ENCODE measurements at places on chromosomes 5 and 9.

DNA sequence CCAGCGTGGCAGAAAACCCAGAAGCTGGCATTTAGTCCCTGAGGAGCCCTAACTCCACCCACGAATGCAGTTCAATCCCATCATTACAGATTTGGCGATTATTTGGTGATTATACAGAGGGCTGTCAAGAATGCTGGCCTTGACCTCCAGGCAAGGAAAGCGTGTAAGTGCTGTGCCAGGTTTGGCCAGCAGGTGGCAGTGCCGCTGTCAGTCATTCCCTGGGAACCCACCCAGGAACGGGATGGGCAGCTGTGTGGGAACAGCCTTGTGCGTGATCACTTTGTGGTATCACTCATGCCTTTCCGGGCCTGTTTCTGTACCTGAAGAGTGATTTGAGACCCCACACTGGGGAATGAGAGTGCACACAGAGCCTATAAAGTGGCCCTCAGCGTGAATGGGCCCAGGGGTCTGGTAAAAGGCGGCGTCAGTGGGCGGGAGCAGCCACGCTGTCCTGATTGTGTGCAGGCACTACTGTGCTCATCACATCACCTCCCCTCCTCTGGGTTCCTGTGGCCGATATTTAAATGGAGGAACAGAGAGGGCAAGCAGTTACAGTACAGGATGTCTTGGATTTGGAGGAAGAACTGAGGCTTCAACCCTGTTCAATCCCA, 215.6 kb downstream of the ROR2 start:
- DNase-seq = peak; percentile 75

DNA sequence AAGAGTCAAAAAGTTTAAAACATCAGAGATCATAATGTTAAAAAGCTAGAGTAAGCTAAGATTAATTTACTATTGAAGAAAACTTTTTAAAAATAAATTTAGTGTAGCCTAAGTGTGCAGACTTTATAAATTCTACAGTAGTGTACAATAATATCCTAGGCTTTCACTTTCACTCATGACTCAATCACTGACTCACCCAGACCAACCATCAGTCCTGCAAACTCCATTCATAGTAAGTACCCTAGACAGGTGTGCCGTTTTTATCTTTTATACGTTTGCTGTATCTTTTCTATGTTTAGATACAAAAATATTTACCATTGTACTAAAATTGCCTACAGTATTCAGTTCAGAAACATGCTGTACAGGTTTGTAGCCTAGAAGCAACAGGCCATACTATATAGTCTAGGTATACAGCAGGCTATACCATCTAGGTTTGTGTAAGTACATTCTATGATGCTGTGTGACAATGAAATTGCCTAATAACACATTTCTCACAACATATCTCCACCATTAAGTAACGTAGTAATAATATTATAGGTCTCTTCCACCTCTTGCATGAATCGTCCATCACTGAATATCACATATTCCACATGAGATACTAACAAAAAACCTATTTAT, 59.2 kb downstream of the MEGF9 start:
- DNase-seq = no peak

- DNase-seq = no peak
Measured at GRCh38 chr9:124062172-124062571, 50.6 kb downstream of the LHX2 start.

GRCh38 chr9:26850995-26851394, 41.6 kb downstream of the CAAP1 start:
- DNase-seq = no peak

- no peak for DNase-seq
Measured at GRCh38 chr5:32123058-32123805, 50.9 kb downstream of the GOLPH3 start.

DNA sequence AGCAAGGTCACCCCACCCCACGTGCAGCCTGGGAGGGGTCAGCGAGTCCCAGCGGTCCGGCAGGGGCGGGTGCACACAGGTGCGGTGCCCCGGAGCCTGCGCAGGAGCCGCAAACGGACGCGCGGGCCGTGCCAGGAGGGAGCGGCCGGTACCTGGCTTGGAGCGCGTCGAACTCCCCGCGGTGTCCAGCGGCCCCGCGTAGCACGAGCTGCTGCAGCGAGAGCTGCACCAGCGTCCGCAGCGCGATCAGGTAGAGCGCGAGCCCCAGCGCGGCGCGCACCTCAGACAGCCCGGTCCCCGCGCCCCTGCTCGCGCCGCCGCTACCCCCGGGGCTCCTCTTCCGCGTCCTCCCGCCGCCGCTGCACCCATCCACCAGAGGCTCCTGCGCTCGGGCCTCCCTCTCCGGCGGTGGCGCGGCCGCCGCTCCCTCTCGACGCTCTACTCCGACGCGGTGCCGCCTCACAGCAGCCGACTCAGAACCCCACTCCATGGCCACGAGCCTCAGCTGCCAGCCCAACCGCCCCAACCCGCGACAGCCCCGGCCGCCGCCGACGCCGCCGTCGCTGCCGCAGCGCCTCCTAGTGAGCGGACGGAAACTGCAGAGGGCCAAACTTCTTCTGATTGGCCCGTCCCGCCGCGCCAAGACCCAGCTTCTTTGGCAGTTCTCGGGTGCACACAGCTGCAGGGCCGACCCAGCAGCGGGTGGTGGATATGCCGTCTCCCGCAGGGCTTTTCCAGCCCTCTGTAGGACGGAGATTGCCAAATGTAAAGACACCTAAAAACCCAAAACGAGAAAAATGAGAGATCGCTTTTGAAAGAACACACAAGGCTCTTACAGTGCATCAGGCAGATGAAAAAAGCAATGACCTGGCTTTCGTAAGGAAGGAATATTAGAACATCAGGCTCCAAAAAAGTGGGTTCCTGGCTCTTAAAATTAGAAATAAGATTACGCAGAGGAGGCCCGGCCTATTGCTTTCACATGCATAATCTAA, at the start of gene ERMP1:
Gene ERMP1 (minus strand): TSS at position 580 of the 992 bp plus-strand sequence. CDS start 90 bp downstream, at position 490.
- peak; percentile 94 for DNase-seq

GRCh38 chr9:129542741-129543140, 78.2 kb downstream of the C9orf50 start:
- no peak for DNase-seq

GRCh38 chr5:180467028-180467975, 26.9 kb upstream of the CNOT6 start:
- no peak for DNase-seq

GRCh38 chr9:94822273-94822672, 95.8 kb downstream of the AOPEP start:
- DNase-seq = no peak

- no peak for DNase-seq
Measured at GRCh38 chr5:144979516-144980264, 809.0 kb downstream of the KCTD16 start.

- peak; percentile 15 for DNase-seq
Measured at GRCh38 chr5:126055348-126055729, 367.9 kb upstream of the GRAMD2B start.

GRCh38 chr9:111730937-111731567, 63.7 kb downstream of the SHOC1 start:
- no peak for DNase-seq

DNA sequence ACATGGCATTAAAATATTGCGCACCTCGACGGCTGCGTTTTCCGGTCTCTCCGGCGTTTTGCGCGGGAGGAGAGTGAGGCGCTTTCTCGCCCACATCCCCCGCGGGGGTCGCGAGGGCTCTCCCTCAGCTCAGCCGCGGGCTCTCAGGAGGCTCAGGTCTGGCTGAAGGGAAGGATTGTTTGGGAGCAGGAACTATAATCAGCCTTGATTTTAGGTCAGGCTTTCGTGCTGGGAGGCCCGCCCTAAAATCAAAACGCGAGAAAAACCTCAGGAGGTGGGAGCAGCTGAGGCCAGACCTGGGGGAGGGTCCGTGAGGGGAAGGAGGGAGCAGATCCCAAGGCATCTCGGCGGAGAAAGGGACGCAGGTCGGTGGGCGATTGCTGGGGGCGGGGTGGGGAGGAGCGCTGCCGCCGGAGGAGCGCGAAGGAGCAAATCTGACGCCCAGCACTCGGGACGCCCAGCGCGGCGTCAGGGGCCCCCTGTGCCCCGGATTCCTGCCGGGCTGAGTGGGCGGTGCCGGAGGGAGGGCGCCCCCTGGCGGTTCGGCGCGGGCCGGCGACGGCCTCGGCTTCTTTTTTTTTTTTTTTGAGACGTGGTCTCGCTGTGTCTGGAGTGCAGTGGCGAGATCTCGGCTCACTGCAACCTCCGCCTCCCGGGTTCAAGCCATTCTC, 18.7 kb upstream of the RNF130 start:
- DNase-seq = peak; percentile 68

GRCh38 chr5:168613996-168614395, 34.8 kb upstream of the PANK3 start:
- DNase-seq = no peak

DNA sequence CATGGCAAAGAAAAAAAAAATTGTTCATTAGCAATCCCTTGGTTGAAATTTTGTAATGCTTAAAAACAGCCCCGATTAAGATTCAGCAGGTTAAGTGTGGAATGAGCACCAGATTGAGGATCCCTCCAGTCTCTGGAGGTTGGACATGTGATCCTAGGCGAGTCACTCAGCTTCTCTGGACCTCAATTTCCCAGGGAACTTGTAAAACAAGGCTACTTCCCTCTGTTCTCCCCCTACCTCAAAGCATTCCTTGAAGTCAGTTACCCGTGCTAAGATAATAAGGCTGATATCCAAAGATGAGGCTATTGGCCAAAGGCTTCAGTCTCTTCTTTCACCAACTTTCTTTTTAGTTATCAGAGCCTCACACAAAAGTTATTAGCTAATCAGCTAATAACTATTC, 2.9 kb downstream of the KLHL3 start:
- DNase-seq = no peak

GRCh38 chr5:33964132-33964700, 20.3 kb downstream of the SLC45A2 start:
- DNase-seq = no peak

- DNase-seq = no peak
Measured at GRCh38 chr5:150301901-150302300, 804 bp downstream of the ARSI start.

DNA sequence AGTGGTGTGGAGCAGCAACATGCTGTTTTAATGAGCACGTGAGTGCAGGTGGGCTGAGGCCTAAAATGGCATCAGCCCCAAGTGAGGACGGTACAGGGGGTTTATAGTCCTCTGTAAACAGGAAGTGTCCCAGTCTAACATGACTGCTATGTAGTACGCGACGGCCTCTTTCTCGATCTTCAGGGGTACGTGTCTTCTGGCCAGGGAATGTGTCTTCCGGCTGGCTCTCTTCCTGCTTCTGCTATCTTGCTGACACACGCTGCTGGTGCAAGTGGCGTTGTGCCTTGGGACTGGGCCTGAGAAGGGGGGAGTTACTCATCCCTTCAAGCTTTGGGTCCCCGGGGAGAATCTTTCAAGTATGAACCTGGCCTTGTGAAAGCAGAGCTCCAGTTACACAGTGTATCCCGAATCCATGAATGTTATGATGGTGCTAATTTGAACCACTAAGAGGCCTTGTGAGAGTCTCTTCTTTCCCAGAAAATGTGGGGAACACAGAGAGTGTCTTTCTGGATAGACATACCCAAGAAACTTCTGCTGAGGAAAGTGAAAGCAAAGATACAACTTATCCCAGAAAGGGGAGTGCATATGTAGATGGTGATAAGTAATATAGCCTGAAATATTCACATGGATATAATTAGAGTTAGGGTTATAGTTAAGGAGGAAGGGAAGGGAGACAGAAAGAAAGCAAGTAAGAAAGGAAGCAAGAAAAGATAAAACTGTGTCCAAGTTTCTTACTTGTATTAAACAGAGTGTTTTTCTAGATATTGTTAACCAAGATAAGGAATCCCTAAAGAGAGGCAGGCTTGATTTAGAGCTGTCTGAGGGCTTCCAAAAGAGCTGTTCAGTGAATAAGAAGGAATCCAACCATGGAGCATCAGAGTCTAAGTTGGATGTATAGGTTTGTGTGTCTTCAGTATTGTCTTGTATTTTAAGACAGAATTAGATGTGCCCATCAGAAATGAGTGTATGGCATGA, 35.5 kb upstream of the ANXA2R start:
- no peak for DNase-seq

DNA sequence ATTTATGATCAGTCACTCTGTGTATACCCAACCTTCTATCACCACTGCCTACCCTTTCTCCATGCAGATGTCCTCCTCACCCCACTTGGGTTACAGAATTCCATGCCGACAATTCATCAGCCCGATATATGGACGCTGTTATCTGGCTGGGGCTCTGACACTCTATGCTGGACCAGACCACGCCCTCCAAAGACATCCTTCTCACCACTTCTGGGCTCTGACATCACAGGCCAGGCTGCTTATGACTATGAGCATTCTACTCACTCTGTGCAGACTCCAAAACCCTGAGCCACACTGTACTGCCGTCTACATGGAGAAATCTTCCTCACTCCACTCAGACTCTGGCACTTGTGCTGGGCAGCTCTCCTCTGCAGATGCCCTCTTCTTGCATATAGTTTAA, 7.6 kb upstream of the AK3 start:
- DNase-seq = no peak

- DNase-seq = no peak
Measured at GRCh38 chr5:139418793-139419192, 14.9 kb upstream of the SPATA24 start.

DNA sequence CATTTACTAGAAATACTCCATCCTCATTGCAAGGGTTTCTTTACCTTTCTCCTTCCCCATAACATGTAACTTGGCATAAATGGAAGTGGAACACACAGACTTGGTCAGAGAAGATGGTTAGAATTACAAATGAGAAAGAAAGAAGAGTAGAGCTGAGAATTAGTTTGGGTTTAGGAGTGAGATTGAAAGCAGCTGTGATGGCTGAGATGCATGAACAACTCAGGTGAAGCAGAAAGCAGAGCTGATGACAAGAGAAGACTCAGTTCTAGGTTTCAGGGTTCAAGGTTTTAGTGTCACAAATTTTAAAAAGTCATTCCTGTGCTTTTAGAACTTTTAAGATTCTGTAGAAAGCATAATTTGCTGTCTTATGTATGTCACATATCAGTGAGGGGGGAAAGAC, 54.0 kb downstream of the TMEM161B start:
- no peak for DNase-seq

DNA sequence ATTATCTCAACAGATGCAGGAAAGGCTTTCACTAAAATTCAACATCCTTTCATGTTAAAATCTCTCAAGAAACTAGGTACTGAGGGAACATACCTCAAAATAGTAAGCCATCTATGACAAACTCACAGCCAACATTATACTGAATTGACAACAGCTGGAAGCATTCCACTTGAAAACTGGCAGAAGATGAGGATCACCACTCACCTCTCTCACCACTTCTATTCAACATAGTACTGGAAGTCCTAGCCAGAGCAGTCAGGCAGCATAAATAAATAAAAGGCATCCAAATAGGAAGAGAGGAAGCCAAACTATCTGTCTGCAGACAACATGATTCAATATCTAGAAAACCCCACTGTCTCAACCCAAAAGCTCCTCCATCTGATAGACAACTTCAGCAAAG, 203.6 kb upstream of the GRAMD2B start:
- no peak for DNase-seq

- no peak for DNase-seq
Measured at GRCh38 chr5:178221282-178221681, 11.3 kb downstream of the PHYKPL start.

DNA sequence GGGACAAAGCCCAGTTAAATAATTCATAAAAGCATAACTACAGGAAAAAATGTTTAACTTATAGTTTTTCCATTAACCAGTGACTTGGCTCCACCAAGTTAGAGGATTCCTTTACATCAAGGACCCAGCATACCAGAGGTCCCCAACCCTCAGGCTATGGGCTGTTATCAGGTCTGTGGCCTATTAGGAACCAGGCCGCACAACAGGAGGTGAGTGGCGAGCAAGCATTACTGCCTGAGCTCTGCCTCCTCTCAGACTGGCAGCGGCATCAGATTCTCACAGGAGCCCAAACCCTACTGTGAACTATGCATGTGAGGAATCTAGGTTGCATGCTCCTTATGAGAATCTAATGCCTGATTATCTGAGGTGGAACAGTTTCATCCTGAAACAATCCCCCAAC, 303.1 kb downstream of the ELAVL2 start:
- no peak for DNase-seq

- no peak for DNase-seq
Measured at GRCh38 chr9:112380825-112381221, 915 bp downstream of the HSDL2 start.
